Activated CD4-positive, alpha-beta T cell treated with anti-CD3 and anti-CD28 coated beads for 24 hours (primary cell): ENCODE measurements at places on chromosomes 6 and 20.

GRCh38 chr6:16158943-16159557 is 30.2 kb downstream of the MYLIP start:
- no peak for DNase-seq

- DNase-seq, result no peak
These were observed 26.6 kb downstream of the POFUT1 start for GRCh38 chr20:32234135-32234808.

DNA sequence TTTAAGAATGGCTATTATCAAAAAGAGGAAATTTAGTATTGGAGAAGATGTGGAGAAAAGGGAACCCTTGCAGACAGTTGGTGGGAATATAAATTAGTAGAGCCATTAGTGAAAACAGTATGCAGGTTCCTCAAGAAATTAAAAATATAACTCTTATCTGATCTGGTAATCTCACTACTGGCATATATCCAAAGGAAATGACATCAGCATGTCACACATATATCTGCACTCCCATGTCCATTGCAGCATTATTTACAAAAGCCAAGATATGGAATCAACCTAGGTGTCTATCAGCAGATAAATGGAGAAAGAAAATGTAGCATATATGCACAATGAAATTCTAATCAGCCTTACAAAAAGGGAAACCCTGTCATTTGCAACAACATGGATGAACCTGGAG is 2.6 kb downstream of the SIRPG start:
- DNase-seq, result no peak

GRCh38 chr20:1935696-1936366 is 40.6 kb downstream of the SIRPA start:
- DNase-seq, result no peak

DNA sequence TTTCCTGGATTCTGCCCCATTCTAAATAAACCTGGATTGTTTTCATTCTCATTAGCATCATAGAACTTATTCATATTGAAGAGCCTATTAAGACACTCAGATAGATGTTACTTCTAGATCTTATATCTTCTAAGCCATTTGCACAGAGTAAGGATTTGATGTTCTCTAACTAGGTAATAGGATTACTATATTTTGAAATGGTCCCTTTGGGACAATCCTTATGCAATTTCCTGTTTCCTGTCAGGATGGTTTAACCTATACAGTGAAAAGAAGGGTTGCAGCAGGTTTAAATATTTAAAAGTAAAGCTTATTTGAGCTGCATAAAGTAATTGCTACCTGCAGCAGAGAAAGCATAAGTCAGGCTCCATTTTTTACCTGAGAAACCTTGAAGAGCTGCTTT is 860.1 kb downstream of the TFAP2A start:
- no peak for DNase-seq

DNA sequence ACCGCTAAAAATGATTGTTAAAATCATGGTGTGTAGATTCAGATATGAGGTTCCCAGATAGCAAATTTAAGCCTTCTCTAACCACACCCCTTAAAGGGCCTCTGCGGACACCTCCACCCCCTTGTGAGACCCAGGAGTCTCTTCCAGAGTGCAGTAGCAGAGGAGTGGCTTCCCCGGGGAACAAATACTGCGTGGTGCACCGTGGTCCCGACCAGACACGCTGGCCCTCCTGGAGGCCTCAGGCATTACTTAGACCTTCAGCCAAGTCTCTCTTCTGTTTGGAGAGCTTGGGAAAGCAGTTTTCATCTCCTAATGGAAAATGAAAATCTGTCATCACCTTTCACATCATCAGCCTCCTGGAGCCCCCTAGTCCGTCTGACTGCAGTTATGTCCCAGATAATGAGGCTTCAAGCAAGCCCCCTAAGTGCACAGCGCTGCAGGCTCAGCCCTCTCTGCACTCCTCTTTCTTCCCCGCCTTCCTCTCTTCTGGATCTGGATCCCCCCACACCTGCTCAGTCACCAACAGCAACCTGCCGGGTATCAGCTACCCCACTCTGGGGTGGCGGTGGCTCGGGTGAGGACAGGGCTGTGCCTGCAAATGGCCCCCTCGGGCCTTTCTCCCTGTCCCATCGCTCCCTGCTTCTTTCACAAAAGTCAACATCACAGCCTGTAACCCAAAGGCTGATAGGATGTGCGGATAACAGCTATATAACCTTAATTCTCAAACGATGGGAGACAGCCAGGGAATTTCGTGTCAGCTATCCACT is 58.8 kb upstream of the TAGAP start:
- no peak for DNase-seq

DNA sequence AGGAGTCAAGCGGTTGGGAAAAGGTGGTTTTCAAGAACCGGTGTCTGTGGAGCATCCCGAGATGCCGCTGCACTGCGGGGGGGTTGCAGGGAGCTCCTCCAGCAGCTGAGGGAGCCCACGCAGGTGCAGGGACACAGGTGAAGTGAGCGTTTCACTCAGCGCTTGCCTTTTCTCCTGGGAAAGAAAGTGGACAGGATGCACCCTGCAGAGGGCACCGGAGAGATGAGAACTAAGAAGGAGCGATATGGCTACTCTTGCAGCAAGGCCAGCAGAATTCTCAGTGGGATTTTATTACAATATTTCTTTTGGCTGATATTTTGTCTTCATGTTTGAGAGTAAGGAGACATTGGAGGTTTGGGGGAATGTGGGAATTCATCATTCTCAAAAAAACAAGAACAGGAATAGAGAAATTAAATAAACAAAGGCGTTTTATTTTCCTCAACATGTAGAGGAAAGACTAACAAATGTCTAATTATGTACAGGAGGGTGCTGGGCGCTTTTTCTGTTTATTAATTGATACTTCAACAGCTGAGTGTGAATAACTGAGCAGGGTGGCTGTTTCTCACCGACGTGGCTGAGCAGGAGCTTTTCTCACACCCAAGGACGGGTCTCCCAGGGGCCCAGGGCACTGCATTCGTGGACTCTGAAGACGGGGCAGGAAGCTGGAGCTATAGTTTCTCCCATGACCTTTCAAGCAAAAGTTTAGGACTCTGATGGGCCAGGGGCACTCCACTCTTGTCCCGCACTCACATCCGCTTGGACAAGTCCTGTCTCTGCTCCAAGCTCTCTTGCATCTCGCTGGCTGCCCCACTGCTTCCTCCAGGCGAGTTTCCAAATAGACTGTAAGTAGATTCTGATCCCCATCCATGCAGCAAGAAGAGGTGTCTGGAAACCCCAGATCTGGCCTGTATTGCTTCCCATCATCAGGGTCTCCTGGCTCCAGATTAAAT is 176.1 kb downstream of the SMOC2 start:
- DNase-seq, result no peak

- no peak for DNase-seq
These were observed 35.9 kb upstream of the B4GALT5 start for GRCh38 chr20:49749625-49750024.

- no peak for DNase-seq
These were observed 98.5 kb upstream of the ZFP64 start for GRCh38 chr20:52289956-52290565.

DNA sequence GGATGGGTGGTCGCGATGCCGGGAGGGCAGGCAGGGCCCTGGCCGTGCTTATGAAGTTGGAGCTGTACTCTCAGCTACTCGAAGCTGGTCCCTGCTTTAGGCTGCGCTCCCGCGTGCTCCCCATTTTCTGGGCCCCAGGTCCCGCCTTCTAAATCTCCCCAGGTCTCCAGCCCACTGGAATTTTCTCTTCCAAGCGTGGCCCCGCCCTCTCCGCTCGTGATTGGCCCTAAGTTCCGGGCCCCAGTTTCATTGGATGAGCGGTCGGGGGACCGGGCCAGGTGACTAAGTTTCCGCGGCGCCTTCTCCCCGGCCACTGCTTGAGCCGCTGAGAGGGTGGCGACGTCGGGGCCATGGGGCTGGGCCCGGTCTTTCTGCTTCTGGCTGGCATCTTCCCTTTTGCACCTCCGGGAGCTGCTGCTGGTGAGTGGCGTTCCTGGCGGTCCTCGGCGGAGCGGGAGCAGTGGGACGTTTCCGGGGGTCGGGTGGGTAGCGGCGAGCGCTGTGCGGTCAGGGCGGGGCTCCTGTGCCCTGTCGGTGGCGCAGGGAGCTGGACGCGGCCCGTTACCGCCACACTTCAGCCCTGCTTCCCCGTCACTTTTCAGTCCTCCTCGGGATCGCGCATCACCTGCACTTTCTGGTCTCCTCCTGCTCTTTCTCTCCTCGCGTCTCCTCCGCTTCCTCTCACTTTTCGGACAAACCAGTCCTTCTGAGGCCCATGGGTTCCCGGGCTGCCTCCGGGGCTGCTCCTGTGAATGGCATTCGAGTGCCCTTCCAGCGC is at the start of gene MICA:
TSS of gene MICA (plus strand) at position 313 of the 778 bp plus-strand sequence. CDS start at position 351, 38 bp downstream.
- DNase-seq, result peak; percentile 55

GRCh38 chr6:10901770-10902169 is 14.9 kb downstream of the SYCP2L start:
- DNase-seq, result no peak

DNA sequence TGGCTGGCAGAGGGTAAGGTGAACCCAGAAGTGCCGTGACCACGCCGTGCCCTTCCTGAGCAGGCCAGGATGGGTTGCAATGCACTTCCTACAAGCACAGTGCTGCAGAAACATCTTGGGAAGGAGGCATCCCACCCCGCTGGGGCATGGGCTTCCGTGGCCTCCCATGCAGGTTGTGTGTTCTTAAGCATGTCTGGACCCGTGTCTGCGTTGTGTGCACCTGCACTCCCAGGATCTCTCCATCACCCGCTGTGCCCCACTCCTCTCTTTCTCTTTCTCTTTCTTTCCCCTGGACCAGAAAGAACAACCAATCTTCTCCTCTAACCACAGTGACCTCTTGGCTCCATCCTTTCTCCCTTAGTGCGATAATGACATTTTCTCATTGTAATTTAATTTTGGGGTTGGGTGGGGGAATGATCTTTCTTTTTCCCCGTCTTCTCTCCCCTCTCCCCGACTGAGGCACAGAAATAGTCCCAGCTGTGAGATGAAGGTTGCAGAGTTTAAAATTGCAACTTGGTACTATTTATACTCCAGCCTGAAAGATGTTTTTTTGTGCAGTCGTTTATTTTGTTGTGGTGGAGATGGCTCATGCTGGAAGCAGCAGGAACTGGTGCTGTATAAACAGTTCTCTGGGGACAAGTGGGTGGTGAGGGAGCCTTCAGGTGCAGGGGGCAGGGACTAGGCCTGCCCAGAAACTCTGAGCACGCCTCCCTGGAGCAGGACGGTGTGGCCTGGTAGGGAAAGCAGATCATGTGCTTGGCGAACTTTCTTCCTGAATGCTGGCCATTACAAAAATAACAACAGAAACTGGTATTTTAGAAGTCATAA is 20.5 kb downstream of the BCAS4 start:
- no peak for DNase-seq

DNA sequence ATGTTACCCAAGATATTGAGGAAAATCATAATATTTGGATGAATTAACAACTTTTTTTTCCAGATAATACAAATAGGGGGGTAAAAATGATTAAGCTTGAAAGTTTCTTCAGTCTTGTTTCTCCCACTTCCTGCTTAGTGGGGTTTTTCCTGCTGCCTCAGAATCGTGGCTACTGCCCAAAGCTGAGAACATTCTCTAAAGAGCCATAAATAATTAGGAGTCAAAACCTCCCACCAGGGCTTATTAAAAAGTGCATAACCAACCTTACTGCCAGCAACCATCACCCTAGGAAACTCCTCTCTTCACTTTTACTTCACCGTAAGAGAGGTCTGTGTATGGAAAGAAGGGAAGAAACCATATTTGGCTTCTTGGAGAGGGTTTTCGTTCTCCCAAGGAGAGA is 9.0 kb upstream of the LCA5 start:
- DNase-seq, result no peak

GRCh38 chr6:18931086-18931485 is 543.9 kb downstream of the RNF144B start:
- no peak for DNase-seq

DNA sequence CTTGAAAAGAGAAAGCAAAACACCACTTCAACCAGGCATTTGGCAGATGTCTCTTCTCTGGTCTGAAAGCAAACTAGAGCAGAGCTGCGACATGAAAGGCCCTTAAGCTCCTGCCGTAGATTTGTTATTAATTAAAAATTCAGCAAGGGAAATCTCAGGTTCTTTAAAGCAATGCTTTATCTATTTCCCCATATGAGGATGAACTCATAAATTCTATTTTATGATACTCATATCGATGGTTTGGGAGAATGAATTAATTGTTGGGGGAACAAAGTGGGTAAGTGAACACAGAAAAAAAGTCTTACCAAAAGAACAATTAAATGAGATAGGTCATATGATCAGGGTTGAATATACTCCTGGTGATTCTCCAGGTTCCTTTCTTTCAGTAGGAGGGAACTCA is 464.7 kb upstream of the SLC35B3 start:
- no peak for DNase-seq

DNA sequence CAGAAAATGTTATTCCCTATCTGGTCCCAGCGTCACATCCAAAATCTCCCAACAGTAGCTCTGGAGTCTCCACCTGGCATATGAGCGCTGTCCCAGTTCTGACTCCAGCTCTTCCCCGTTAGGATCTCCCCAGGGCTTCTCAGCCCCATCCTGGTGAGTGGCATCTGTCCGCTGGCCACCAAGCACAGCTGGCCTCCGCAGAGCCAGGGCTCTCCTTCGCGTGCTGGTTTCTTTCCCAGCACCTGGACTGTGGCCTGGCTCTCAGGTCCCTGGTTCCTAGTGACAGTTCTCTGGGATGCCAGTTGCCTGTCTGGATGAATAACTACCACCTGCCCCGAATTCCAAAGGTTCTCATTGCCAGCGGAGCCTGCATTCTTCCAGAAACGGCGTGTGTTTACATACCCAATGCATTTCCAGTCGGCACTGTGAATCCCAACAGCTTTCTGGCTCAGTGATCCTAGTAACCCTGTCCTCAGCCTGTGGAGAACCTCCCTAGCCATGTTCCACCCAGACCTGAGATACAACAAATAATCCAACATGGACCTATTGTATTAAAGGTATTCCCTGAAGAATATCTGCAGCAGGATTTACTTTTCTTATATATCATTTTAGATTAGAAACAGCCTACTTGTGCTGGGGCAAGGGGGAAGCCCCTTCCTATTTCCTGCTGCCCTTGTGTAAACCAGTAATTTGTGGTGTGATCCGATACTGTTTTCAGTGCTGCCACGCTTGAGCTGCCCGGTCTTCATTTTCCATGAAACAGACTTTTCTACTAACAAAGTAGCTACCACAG is 69.9 kb upstream of the PDE10A start:
- DNase-seq, result no peak

DNA sequence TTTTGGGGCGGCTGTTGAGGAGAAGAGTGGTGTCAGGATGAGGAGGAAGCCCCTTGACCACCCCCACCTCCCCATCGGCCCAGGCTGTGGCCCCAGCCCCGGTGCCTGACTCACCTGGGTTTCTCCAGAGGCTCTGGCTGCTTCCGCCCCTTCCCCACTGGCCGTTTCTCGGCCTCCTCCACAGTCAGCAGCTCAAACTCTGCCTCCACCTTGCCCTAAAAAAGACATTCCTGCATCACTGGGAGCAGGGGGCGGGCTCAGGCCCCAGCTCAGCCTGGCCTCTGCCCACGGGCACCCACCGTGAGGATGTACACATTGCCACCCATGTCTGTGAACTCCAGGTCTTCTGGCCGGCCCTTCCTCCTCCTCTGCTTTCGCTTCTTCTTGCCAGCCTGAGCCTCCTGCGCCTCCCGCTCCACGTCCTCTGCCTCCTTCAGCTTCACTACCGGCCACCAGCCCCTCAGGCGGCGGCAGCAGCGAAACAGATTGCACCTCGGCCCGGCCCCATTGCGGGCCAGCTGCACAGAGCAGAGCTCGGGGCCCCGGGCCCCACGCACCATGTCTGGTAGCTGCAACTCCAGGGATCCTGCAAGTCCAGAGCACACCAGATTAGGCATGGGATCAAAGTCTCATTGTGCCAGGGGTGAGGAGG is 17.3 kb downstream of the ERGIC3 start:
- no peak for DNase-seq
